GM03348 (cell line): ENCODE measurements at places on chromosomes 2 and 18.

GRCh38 chr18:11859903-11860407 is 8.7 kb downstream of the CHMP1B start:
- DNase-seq, result peak; percentile 57

- no peak for DNase-seq
These were observed 79.8 kb downstream of the DTNA start for GRCh38 chr18:34789768-34790344.

DNA sequence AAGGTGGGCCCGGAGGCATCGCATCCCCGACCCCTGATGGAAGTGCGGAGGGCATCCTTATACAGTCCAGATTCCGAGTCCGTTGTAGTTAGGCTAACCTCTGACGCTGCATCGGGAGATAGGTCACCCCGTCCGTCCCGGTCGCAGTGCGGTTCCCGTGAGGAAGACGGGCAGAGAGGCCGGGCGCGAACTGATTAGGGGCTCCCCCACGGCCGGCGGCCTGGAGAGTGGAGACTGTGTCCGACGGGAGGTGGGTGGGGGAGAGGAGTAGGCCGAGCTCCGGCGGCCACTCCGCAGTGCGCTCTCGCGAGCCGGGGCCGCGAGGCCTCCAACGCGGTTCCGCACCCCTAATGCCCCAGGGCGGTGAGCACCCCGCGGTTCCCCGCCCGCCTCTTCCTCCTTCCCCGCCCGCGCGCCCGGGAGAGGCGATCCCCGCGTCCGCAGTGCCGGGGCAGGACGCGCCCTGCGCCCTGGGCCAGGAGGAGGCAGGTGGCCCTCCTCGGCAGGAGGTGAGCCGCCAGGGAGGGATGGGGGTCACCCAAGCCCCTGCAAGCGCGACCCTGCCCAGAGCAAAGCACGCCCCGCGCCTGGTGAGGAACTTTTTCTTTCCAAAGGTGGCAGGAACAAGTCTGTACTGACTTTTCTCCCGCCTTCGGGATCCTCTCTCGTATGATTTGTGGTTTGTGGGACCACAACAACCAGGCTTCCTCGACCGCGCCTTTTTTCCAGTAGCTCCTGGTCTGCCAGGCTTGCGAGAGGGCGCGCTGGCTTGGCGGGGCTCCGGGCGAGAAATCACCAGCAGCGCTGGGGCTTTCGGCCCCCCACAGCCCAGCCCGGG is 1.4 kb upstream of the SP5 start:
- no peak for DNase-seq

DNA sequence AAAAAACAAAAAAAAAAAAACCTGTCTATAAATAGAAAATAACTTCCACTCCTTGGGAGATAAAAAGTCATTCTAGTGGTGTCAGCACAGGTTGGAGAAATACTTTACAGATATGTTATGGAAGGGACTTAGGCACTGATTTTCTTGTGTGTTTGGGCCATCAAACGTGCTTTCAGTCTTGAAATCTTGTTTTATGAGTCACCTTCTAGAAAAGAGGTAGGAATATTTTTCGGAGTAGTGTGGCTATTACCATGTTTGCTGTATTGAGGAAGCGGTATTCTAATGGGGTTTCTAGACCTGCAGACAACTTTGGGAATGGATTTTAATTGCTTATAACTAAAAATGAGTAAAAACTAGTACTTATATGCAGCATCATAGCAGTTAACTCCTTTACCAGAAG is 12.0 kb downstream of the HNMT start:
- DNase-seq, result no peak

GRCh38 chr2:8235419-8235818 is 446.4 kb upstream of the ID2 start:
- DNase-seq, result no peak

DNA sequence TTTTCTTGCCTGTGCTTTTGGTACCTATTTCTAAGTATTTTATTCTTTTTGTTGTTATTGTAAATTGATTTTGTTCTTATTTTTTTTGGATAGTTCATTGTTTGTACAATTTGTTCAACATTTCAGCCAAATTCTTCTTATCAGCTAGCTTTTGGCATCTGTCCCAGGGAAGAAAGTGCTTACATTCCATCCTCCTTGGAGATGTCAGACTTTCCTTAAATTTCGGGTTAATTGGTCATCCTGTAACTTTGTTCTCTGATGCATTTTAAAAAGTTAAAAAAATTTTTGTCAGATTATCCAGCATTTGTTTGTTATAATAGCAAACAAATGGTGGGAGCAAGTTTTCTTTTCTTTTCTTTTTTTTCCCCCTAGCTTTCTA is 60.3 kb downstream of the PTH2R start:
- no peak for DNase-seq

DNA sequence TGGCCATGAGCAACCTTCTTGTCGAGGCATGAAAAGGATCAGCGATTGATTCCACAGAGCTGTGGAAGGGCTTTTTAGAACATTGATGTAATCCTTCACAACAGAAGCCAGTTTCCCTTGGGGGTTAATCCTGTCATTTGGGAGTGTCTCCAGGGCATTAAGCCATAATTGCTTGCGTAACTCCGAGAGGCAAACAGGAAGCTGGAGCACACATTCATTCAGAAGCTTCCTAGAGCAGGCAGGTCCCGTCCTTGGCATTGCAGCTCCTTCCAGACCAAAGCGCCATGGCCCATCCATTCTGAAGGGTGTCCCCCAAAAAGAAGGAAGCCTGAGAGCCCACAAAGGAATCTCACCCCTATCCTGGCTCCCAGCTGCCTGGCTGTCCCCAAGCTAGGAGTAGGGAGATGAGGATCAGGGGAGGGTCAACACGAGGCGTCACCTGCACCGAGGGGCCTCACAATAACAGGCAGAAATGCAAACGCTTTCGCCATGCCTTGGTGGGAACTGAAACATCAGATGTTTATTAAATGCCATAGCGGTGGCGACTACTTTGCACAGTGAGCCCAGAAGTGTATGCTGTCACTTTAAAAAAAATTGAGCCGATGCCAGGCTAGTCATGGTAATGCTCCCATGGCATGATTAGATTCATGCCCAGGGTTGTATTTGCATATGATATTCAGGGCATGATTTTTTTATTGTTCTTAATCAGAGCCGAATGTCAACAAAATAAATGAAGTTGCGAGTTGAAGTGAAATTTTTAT is 339.4 kb downstream of the BCL11A start:
- DNase-seq, result peak; percentile 41

DNA sequence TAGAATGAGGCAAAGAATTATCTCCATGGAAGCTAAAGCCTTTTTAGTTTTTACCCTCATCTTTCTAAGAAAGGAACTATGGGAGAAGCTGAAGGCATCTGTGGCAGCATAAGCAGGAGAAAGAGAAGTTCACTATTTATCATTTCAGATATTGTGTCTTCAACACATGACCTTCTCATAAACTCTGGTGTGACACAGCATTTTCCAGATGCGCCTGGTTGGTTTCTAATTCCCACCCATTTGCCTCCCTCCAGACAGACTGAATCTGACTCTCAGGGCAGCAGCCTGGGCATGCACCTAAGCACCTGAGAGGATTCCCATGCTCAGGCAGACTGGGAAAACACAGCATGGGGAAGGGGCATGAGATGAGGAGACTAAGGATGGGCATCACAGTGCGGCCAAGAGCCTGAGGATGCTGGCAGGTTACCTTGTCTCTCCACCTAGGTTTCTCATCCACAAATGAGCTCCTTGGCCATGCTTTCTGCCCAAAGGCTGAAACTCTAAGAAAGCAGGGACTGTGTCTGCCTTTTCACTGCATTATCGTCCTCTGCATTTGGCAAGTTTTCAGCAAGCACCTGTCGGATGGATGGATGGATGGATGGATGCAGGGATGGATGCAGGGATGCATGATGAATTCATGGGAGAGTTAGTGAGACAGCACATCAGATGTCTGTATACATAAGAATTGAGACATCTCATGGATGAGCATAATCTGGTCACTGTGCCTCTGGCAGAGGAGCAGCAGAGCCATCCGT is 28.8 kb upstream of the SULT1C4 start:
- DNase-seq, result no peak

- no peak for DNase-seq
These were observed 38.0 kb upstream of the EPAS1 start for GRCh38 chr2:46258937-46259776.

GRCh38 chr2:233062451-233062850 is 2.3 kb downstream of the INPP5D start:
- DNase-seq, result no peak

DNA sequence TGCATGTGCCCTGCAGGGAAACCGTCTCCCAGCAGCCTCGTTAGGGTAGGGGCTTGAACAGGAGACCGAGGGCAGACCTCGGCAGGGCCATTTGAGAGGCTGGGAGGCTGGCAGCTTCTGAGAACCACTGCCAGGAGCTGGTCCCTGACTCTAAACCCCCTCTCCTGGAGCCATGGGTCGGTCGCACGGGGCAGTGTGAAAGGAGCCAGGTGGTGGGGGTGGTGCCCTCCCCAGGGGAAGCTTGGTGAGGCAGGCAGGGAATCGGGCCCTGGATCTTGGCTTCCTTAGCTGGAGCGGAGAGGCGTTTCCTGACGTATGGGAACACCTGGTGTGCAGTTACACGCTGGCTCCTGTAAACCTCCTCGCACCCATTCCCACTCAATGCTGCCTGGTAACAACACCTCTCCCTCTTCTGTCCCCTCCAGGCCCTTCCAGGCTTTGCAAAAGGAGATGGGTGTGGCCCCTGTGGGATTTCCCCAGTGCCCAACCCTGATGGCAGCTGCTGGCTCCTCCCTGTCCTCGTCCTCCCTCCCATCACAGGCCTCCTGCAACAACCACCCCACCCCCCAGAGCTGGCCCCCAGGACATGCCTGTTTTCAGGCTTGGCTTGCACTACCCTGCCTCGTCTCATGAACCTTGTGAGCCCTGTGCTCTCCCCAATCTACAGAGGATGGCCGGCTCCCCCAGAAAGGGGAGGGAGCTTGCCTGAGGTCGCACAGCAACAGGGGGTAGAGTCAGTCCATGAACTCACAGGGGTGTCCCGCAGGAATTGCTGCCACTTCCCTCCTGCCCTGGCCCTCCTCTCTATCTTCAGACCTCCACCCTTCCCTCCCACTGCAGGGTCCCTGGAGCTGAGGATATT is 24.4 kb downstream of the ADRA2B start:
- no peak for DNase-seq

DNA sequence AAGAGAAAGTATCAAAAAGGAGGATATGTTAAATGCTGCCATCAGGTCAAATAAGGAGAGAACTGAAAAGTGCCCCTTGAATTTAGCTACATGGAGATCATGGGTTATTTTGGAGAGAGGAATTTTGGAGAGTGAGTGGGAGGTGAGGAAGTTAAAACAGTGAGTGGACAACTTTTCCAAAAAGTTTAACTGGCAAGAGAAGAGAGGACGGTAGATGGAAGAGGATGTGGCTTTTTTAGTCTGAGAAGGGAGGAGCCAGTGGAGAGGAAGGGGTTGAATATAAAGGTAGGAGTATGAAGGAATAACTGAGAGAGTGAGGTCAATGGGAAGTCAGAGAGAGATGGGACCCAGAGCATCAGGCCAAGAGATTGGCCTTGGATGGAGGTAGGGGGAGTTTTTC is 62.5 kb upstream of the NFE2L2 start:
- DNase-seq, result no peak

DNA sequence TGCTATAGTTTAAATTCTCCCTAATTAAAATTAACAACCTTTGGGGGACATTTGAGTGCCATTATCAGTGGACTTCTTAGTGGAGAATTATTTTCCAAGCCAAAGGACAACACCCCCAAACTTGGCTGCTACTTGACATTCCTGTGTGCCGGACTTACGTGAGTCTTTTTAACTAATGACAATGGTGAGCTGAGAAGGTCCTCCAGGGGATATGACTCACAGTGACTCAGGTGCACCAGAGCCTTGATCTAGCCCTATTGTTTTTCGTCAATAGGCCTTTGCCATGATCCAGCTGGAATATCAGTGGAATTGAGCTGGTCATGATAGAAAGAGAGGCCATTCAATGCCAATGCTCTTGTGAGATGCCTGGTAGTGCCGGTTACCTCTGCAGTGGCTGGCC is 118.1 kb upstream of the CXCR4 start:
- DNase-seq, result no peak

DNA sequence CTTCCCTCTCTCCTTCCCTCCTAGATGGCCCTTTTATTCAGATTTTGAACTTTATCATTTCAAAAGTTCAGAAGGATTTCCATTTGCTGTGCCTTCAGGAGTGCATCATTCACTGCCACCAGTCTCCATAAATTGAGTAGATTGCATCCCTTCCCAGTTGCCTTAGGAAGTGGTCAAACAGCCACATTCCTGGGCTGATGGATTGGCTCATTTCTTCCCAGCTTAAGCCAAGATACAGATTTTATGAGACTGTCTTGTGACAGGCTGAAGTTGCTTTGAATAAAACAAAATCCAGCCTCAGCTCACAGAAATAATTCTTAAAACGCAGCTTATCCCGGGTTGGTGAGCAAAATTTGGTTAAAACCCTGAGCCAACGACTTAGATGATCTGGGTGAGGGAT is 9.8 kb downstream of the NRP2 start:
- DNase-seq, result peak; percentile 74

DNA sequence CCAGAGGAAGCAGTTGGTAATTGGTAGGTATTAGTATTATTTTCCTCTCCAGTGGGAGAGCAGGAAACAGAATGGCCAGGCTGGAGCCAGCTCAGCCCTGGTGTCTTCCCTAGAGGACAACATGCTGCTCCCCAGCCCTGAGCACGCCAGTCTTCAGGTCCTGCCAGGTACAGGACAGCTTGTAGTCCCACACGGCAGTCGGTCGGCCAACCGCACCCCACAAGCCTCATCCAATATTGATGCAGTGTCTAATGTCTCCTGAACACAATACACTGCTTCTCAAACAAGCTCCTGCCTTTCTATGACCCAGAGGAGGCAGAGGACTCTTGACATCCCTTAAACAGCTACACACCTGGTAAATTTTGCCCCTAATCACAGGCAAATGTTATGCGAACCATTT is 71.0 kb upstream of the PPP1CB start:
- no peak for DNase-seq
